Endothelial cell (in vitro differentiated cells): ENCODE measurements at places on chromosomes 11 and 22. TPM values are rescaled to one million over a fixed set of nuclear protein-coding genes. Genes with fewer than 3 reads are reported as not detected.

DNA sequence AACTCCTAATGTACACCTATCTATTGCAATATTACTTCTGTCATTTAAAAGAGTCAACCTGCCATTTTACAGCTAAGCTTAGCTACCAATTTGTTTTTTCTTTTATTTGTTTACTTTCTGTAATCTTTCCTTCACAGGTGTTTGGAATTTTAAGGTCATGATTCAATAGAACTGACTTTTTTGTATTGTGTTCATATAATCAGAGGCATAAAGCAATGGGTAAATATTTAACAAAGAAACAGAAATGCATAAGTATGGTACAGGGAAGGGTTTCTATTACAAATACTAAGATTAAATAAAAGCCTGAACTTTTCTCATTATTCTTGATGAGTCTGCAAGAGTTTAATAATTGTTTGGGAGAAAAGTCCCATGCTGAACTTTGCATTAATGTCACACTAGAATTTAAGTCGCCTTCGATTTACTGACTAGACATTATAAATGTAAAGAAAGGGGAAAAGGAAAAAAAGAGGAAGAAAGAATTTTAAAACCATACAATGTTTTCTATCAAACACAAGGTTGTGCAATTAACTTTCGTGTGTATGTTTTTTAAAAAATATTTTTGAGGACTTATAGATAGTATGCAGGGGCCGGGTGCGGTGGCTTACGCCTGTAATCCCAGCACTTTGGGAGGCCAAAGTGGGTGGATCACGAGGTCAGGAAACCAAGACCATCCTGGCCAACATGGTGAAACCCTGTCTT lies 35.0 kb upstream of the HIPK3 start:
- H3K36me3 ChIP-seq, result no peaks in the 10 kb centered on the region
- H3K27ac ChIP-seq, result no peak overlapping the region
- no peaks in the 10 kb centered on the region for H3K4me1 ChIP-seq
- no peaks in the 10 kb centered on the region for H3K27me3 ChIP-seq
- DNase-seq, result no peak

ADORA2A gene
- total RNA-seq, result 18.5 TPM

XRRA1 gene
- total RNA-seq, result 8.0 TPM

- H3K27ac ChIP-seq, result no peak overlapping the region
- no peak for DNase-seq
- peaks cover 4% of the 10 kb centered on the region for H3K4me1 ChIP-seq
- no peak overlapping the region for H3K4me3 ChIP-seq
Measured at GRCh38 chr11:12330485-12331231, 46.7 kb upstream of the PARVA start.

- H3K4me3 ChIP-seq, result no peak overlapping the region
- no peak overlapping the region for H3K27ac ChIP-seq
- no peaks in the 10 kb centered on the region for H3K36me3 ChIP-seq
- DNase-seq, result no peak
- peaks cover 21% of the 10 kb centered on the region for H3K4me1 ChIP-seq
- H3K27me3 ChIP-seq, result peaks cover 7% of the 10 kb centered on the region
Measured at GRCh38 chr11:2837651-2838050, 47.9 kb downstream of the CDKN1C start.

DNA sequence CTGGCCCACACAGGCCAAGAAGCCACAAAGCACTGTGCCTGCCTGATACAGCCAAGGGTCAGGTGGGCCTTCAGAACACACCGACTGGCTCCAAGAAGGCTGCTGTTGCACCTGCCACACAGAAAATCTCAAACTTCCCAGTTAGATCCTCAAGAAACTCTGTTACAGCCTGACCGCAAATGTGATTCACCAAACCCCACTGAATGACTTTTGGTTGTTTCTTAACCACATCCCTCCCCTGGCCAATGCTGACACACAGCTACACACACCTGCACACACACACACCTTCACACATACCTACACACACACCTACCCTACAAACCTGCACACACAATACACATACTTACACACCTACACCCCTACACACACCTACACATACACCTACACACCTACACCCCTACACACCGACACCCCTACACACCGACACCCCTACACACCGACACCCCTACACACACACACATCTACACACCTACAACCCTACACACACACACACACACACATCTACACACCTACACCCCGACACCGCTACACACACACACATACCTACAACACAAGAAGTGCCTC lies 31.5 kb downstream of the CDKN1C start:
- peaks cover 4% of the 10 kb centered on the region for H3K36me3 ChIP-seq
- no peaks in the 10 kb centered on the region for H3K4me1 ChIP-seq
- H3K27ac ChIP-seq, result no peak overlapping the region
- no peak overlapping the region for H3K4me3 ChIP-seq

OR51B4 gene
- 0.49 TPM for total RNA-seq

DNA sequence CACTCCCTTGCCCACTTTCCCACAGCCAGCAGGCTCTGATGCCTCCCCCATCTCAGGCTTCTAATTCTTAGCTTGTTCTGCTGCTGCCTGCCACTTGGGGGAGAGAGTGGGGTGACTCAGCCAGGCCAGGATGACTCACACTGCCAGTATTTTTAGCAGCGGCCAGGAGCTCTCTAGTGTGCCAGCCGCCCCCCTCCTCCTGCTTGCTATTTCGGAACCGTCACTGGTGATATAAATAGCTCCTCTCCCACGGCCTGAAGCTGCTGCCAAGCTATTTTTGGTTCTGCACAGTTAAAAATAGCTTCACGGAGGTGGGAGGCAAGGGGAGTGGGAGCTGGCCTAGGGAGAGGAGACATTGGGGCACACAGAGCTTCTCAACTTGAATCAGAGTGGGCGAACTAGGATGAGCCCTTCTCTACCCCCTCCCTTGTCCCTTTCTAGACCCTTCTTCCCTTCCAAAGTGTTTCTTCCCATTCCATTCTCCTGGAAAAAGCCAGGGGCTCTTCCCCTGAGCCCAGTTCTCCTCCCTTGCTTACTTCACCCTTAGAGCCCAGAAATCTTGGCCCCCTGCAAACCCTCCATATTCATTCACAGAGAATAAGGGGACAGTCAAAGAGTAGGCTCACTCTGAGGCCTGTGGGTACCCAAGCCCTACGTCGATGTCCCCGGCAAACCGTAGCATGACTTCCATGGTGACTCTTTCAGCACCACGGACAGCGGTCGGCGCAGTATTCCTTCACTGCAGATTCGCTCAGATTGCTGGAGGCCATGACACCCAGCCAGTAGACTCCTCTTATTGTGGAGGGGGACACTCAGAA lies 2.5 kb upstream of the NPAS4 start:
- DNase-seq, result peak; percentile 76
- no peak overlapping the region for H3K27ac ChIP-seq
- H3K27me3 ChIP-seq, result peaks cover 22% of the 10 kb centered on the region
- H3K4me3 ChIP-seq, result no peak overlapping the region
- peaks cover 8% of the 10 kb centered on the region for H3K4me1 ChIP-seq

LGR4 gene
- 10.8 TPM for total RNA-seq

DNA sequence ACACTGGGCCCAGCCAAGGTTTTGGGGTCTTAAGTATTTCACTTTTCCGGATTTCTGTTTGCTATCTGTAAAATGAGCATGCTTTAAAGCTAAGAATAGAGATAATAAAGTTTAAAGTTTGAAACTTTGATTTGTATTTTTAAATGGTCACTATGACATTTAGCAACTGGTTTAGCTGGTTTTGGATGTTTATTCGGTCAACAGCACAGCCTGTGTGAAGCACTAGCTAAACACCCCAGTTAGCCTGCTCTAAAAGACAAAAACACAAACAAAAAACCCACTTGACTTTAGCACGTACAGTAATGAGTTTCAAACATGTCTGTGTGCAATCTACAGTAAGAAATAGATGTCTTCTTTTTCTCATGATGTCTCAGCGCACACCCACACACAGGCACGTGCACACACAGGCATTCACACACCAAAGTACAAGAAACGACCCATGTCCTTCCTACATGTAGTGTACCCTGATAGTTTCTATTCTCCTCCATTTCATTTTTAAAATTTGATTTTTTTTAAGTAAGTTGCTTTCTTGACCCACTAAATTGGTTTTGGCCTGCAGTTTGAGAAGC lies 29.4 kb downstream of the SLC1A2 start:
- H3K27me3 ChIP-seq, result peaks cover 3% of the 10 kb centered on the region
- H3K36me3 ChIP-seq, result no peaks in the 10 kb centered on the region
- no peaks in the 10 kb centered on the region for H3K4me1 ChIP-seq
- DNase-seq, result no peak
- no peak overlapping the region for H3K4me3 ChIP-seq

GRCh38 chr11:35290876-35291275 lies 128.5 kb downstream of the SLC1A2 start:
- H3K4me1 ChIP-seq, result no peaks in the 10 kb centered on the region
- H3K27ac ChIP-seq, result no peak overlapping the region
- H3K36me3 ChIP-seq, result no peaks in the 10 kb centered on the region
- no peak for DNase-seq
- no peak overlapping the region for H3K4me3 ChIP-seq
